ENCODE measurements at places on chromosomes 6 and 20.

DNA sequence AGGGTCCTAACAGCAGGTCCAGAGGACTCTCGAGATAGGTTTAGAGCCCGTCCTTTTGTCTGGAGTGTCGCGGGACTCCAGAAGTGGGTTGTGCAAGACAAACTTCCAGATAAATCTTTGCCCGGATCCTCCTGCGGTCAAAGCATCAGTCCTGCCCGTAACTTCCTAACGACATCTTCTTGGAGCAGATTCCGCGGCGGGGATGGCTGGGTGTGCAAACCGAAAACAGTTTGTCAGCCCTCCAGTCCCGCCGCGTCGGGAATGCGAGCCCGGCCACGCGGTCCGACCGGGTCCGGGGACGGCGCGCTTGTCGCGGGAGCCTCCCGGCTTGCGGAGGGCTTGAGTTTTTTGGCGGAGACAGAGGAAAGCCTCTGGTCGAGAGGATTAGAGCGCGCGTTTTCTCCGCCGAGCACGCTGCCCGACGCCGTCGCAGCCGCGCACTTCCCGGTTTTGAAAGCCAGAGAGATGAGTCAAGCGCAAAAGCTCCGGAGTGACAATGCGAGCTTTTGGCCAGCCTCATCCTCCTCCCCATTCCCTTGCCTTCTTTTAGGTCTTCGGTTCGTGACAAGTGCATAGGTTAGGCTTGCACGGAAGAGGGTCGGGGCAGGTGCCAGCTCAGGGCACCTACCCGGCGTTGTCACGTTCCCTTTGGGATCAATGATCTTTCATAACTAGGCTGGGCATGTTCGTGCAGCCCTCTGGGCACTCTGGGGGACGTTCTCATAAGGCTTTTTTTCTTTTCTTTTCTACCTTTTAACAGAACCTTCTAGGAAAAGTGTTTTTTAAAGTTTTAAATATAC lies 91.3 kb upstream of the PRDM1 start:
- DNase-seq, result no peak

DNA sequence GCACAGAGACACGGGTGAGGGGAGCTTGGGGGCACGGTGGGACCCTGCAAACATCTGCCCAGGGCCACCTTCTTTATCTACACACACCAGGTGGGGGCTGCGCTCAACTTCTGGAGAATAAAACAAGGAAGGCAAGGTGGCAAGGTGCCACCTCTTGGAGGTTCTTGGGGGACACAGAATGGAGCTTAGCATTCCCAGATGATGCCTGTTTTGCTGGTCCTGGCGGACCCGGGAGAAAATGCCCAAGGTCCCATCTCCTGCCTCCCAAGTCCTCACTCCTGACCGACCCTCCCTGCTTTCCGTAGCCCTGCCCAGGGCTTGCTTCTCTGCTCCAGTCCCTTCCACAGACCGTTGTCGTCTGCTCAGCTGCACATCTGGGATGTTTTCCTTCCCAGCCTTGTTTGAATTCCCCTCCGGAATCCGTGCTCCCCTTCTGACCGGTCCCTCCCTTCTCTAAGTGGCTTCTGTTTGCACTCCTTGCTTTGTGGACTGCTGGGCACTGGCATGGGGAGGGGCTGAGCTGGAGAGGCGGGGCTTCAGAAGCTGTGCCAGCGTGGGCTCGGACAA lies 13.1 kb downstream of the ITPR3 start:
- DNase-seq, result no peak

GRCh38 chr6:118086159-118086558 lies 179.1 kb downstream of the SLC35F1 start:
- DNase-seq, result no peak

- DNase-seq, result peak; percentile 74
These were observed 17.3 kb downstream of the GABRR2 start for GRCh38 chr6:89297695-89298351.
